ENCODE measurements at places on chromosomes 11 and 22.

GRCh38 chr11:58867556-58867955 is 23.1 kb upstream of the GLYATL2 start:
- no peak for DNase-seq

- DNase-seq: no peak
These were observed 710.6 kb upstream of the CCDC179 start for GRCh38 chr11:23570828-23571227.

GRCh38 chr11:26188554-26188953 is 143.4 kb upstream of the ANO3 start:
- no peak for DNase-seq

- no peak for DNase-seq
These were observed 4.6 kb upstream of the APOL3 start for GRCh38 chr22:36165141-36165540.

- DNase-seq: no peak
These were observed 55.7 kb downstream of the NRXN2 start for GRCh38 chr11:64667154-64667745.

- DNase-seq: no peak
These were observed 501 bp downstream of the CD151 start for GRCh38 chr11:833114-833791.

- no peak for DNase-seq
These were observed 52.4 kb downstream of the CELSR1 start for GRCh38 chr22:46484861-46485595.

DNA sequence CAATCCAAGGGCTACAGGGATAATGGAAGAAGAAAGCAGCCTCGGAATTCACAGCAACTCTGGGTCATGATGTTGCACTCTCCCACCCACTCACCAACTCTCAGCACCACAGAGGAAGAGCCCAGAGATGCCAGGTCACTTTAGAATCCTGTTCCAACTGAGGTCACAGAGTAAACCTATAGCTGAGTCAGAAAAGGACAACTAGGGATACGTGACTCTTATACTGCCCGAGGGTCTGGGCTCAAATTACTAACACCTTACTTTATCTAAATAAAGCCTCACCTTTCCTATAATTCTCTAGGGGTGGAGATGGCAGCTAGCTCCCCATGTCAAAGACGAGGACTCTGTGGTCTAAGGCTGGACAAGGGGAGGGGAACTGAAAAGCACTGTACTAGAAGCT is 24.6 kb downstream of the IL18BP start:
- no peak for DNase-seq

- no peak for DNase-seq
These were observed 2.6 kb downstream of the KCNJ5 start for GRCh38 chr11:128893578-128894285.

DNA sequence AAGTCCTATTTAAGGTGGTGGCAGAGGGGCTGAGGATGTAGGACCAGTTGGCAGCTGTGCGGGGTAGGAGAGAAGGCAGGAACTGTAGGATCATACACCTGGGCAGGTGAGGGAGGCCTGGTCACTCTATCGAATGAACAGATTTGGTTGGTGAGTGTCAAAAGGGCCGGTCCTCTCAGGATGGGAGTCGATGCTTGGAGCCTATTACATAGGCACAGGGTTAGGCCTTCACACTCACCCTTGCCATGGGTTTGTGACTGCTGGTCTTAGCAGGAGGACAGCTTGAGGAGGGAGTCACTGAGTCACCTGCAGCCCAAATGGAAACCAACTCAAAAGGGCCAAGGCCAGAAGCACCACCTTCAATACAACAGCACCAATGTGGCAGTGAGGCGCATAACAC is 80.2 kb upstream of the NARS2 start:
- DNase-seq: no peak

DNA sequence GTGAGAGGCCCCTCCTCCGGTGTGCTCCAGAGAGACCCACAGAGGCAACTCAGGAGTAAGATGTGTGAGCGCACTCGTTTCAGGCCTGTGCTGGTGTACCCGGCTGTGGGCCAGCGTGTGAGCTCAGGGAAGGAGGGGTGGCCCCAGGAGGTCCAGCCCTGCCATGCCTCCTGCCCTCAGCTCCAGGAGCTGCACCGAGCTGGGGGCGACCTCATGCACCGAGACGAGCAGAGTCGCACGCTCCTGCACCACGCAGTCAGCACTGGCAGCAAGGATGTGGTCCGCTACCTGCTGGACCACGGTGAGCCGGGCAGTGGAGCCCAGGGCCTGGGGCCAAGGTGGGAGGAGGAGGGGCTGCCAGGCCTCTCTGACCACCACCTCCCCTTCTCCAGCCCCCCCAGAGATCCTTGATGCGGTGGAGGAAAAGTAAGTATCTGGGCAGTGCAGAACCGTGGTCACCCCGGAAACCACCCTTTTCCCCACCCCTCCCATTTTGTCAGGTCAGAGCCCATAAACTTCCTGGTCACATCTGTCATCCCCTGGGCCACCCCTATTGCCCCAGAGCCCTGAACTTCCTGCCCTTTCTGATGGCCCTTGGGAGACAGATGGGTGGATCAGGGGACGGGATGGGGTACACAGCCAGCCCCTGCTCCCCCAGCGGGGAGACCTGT is 2.5 kb upstream of the MDK start:
- DNase-seq: no peak

GRCh38 chr22:50018608-50019285 is 6.2 kb upstream of the IL17REL start:
- DNase-seq: peak; percentile 39

GRCh38 chr22:49779853-49780697 is 47.6 kb downstream of the BRD1 start:
- DNase-seq: no peak

GRCh38 chr11:1015826-1016545 is 20.5 kb downstream of the MUC6 start:
- no peak for DNase-seq

GRCh38 chr11:57251037-57251436 is 14.0 kb upstream of the APLNR start:
- no peak for DNase-seq

DNA sequence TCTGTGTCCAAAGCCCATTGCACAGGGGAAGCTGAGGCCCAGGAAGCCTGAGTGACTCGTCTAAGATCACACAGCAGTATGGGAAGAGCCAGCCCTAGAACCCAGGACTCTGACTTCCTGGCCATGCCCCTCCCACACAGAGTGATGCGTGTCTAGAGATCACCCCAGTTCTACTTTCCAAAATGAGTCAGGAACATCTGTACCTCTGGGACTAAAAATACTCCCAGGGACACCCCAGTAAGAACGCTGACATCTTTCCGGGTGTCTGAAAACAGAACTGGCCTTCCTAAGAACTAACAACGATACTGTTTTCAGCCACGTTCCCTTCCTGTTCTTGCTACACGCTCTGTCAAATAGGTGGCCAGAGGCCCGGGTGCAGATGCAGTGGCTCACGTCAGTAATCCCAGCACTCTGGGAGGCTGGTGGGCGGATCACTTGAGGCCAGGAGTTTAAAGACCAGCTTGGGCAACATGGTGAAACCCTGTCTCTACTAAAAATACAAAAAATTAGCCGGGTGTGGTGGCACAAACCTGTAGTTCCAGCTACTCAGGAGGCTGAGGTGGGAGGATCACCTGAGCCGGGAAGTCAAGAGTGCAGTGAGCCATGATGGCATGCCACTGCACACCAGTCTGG is 21.7 kb upstream of the PDGFB start:
- peak; percentile 77 for DNase-seq

- no peak for DNase-seq
These were observed 6.0 kb downstream of the ANKK1 start for GRCh38 chr11:113393501-113393985.

DNA sequence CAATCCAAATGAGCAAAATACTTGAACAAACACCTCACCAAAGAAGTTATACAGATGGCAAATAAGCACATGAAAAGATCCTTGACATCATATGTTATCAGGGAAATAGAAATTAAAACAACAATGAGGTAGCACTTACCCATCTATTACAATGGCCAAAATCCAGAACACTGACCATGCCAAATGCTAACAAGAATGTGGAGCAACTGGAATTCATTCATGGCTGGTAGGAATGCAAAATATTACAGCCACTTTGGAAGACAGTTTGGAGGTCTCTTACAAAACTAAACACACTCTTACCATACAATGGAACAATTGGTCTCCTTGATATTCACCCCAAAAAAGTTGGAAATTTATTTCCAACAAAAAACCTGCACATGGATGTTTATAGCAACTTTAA is 19.1 kb upstream of the FAM181B start:
- no peak for DNase-seq

DNA sequence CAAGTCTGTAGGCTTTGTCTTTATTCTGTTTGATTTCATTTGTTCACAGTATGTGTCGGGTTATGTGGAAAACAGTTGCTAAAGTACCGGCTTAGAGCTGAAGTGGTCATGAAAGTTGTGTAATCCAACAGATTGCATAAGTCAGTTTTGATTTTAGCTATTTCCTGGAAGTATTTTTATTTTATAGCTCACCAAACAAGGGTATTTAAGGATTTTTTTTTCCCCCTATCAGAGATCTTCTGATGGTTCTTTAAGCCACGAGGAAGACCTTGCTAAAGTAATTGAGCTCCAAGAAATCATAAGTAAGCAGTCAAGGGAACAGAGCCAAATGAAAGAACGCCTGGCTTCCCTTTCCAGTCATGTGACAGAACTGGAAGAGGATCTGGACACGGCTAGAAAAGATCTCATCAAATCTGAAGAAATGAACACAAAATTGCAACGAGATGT is 55.9 kb downstream of the PPFIA1 start:
- no peak for DNase-seq

- DNase-seq: no peak
These were observed 65.2 kb upstream of the CNTN5 start for GRCh38 chr11:98955551-98955950.

GRCh38 chr11:78920329-78920728 is 345.7 kb upstream of the NARS2 start:
- no peak for DNase-seq

- no peak for DNase-seq
These were observed 34.1 kb upstream of the ME3 start for GRCh38 chr11:86706338-86707131.

DNA sequence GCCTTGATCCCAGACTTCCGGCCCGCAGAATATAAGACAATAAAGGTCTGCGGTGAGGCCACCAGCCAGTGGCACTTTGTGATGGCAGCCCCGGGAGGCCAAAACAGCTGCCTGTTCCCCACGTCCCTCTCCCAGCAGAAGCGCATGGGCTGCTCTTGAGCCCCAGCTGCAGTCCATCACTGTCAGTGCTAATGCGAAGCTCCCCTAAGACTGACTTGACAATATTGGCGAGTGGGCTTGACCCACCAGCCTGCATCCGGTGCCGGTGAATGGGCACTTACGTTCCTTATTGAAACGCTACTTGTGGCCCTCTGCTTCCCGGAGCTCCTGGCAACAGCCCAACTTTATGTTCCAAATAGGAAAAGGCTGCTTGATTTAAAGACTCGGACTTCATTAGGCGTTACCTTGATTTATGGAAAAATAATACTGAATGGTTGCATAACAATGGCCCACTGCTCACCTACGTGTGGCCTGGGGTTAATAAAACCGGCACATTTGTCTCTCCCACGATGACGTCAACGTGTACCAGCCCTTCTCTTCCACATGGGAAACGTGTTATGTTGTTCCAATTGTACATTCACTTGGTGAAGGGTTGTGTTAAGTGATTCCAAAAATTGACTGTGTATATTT is 93.4 kb upstream of the SEPTIN5 start:
- DNase-seq: no peak

DNA sequence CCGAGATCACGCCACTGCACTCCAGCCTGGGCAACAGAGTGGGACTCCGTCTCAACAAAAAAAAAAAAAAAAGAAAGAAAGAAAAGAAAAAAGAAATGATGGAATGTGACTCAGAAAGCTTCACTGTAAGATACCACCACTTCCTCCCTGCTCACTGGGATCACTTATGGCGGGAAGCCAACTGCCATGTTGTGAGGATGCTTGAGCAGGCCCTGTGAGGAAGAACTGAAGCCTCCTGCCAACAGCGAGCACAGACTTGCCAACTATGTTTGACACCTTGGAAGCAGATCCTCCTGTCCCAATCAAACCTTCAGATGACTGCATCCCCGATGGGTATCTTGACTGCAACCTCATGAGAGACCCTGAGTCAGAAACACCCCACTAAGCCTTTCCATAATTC is 8.3 kb downstream of the SEC14L6 start:
- no peak for DNase-seq

GRCh38 chr11:17413414-17414316 is 25.2 kb upstream of the KCNJ11 start:
- DNase-seq: no peak

- no peak for DNase-seq
These were observed 1.4 kb upstream of the SHANK2 start for GRCh38 chr11:71253794-71254193.

- DNase-seq: no peak
These were observed 20.9 kb downstream of the BDNF start for GRCh38 chr11:27679136-27680015.

DNA sequence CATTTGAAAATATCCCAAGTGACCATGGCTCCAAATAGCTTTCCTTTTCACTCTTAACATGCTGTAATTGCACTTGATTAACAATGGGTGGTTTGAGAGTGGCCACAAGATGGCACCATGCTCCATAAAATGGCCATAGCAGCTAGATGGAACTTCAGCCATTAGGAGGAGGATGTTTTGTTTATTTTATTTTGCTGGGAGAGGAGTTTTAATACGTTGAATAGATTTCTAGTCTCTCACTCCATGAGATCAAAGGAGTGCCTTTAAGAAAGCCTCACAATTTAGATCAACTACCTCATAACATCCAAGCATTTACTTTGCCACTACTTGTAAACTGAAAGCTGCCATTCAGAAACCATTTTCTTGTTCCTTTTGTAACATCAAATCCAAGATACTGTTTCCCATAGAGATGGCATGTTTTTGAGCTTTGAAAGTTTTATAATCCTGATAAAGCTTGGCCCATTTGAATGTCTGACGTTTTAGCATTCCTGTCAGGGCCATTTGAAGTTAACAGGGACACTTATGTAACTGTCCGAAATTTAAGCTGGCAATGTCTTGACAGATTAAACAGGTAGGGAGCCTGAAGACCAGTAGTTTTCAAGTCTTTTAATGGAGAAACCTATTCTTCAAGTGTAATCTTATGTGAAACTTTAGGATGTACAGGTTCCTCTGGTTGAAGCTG is 4.7 kb downstream of the FEN1 start:
- peak; percentile 68 for DNase-seq

DNA sequence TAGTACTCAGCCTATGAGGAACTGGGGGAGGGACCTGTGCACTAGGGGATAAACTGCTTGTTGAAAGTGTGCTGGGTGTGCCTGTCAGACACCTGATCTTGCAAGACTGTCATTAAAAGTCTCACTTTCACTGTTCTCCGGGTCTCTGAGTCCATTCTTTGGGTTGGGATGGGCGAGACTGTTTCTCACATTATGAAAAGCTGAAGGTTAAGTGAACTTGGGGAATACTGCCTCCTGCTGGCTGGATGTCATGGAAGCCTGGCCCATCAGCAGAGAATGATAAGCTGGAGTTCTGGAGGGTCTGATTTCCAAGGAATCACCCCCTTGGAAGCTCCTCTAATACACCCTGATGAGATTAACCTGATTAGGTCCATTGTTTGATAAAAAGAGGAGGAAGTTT is 9.0 kb upstream of the VPREB1 start:
- DNase-seq: peak; percentile 71

- no peak for DNase-seq
These were observed 35.8 kb upstream of the MYOD1 start for GRCh38 chr11:17683377-17684161.

Measured in activated CD4-positive, alpha-beta T cell treated with anti-CD3 and anti-CD28 coated beads, Interleukin-2, amount 50 U/mL, for 48 hours (primary cell).